ENCODE measurements at places on chromosomes 6 and 20.

DNA sequence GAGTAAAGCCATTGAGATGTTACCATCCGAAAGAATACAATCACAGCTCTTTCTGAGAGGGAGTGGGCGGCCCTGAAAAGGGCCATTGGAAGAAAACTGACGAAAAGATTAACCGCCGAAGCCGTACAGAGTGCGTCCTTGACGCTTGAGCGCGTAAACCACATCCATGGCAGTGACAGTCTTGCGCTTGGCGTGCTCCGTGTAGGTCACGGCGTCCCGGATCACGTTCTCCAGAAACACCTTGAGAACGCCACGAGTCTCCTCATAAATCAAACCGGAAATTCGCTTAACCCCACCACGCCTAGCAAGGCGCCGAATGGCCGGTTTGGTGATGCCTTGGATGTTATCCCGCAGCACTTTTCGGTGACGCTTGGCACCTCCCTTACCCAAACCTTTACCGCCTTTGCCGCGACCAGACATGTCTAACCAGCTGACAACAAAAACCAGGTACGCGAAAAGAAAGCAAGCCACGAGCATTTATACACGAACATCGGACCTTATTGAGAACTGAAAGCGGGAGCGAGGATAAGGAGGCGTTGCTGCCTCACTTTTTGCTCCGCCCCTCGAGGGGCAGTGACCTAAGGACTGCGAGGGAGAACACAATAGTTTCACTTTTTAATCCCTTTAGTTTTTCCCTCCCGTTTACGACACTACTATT is 60.3 kb upstream of the HFE start:
- DNase-seq, result peak; percentile 84

- no peak for DNase-seq
Measured at GRCh38 chr20:24838546-24839535, 110.2 kb upstream of the CST7 start.

DNA sequence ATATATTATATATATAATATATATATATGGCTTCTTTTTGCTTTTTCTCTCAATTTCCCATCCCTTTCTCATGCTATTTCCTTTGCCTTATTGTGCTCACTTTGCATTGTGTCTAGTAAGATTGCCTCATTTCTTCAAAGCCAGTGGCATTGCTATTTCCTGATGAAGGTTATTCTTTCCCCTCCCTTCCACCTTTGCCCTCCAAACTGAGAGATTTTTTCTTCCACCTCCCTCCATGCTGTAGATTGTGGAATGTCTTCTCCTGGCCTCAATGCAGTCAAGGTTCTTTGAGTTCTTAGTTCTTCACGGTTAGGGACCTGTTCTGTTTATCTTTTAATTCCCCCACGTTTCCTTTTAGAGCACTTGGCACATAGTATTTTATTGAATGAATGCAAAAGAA is 17.2 kb downstream of the SH3BGRL2 start:
- no peak for DNase-seq

DNA sequence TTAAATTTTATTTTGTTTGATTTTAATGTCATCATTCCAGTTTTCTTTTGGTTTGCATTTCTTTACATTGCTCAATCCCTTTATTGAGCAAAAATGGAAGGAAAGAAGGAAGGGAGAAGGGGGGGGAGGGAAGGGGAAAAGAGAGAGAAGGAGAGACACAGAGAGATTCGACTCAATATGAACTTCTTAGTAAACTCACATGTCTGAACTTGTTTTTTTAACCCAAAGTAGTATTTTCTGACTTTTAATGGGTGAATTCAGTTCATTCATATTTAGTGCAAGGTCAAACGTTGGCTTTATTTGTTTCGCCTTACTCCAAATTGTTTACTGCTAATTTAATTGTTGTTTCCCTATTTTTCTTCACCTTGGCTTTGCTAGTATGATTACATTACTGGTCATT is 278.6 kb downstream of the COL12A1 start:
- DNase-seq, result no peak

DNA sequence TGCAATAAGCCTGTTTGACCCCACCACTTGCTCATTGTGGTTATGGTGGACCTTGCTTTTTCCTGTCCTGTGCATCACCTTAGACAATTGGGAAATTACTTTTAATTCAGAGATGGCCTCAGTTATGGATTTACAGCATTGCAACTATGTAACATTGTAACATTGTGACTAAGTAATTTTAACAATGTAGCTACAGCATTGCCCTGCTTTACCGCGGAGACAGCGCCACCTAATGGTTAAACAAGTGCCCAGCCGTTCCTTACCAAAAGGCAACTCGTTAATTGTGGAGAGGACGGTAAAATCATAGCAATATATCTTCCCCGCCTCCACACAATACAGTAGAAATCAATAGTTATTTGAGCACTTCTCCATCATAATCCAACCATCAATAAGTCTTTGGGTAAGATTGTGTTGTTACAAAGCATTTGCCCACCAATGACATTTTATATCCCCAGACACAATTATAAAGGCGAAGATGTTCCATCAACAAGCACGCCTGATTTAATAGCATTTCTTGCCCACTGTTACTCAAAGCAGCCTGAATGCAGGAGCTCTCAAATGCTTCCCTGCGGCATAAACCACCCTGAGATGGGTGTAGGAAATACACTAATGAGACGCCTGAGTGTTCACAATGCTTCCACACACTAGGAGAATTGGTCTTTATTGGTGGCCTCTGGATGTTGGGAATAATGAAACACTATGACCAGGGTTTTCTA is 93.7 kb downstream of the PROKR2 start:
- peak; percentile 62 for DNase-seq

GRCh38 chr6:153816366-153816765 is 222.7 kb upstream of the OPRM1 start:
- no peak for DNase-seq

DNA sequence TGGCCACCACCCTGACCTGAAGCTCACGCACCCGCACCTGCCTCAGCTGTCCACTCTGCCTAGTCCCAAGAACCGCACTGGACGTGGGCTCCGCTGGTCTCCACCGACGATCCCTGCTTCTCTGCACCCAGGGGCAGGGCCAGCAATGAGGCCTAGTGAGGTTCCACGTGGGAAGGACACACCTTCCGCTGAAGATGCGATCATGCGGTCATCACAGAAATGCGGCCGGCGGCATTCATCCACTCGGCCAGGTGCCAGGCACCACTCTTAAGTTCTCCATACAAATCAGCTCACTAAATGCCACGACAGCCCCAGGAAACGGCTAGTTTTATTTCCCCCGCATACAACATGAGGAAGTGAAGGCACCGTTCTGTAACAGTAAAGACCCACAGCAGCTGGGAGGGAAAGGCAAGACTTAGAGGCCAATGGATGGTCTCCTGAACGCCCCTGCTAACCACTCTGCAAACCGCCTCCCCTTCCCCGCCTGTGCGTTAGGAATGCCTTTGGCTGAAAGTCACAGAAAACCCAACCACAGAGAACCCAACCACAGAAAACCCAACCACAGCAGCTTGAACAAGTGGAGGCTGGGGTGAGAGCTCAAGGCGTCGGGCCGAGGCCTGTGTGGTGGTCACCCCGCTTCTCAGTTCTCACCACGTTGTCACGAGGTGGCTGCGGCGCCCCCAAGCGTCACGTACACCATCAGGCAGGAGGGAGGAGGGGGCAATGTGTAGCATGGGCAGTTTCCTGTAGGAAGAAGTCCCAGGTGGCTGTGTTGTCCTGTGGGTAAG is 204.4 kb downstream of the TAF4 start:
- no peak for DNase-seq

DNA sequence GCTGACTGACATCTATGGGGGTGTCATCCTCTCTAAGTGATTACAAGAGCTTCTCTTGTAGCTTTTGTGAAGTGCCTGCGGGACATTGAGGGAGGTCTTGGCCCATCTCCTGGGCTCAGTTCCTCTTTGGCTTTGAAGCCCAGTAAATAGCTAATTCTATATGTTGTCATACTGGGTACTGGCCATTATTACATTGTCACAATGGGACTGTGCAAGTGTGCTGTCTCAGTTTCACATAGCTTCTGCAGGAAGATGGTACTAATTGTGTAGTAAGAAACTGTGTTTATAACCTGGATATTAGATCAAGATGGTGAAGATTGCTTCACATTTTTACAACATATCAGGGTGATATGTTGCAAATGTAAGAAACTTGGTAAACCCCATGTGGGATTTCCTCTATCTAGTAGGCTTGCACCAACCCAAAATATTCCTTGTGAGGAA is 19.9 kb downstream of the SPINT3 start:
- no peak for DNase-seq

GRCh38 chr6:45951321-45952167 is 64.1 kb downstream of the CLIC5 start:
- DNase-seq, result no peak

DNA sequence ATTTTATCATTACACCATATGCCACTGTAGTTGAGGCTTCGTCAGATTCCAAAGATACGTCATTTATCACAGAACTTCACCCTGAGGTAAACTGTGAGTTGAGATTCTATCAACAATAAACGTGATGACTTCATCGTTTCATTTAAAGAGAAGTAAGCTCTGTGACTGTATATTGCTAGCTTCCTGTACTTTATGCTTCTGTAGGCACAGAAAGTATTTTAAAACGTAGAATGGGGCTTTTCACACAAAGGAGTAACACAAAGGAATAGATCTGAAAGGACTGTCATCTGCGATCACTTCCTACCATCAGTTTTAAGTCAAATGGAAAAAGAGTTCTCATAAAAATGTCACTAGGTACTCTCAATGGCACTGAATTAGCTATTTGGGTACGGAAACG is 234.4 kb upstream of the MCHR2 start:
- no peak for DNase-seq

DNA sequence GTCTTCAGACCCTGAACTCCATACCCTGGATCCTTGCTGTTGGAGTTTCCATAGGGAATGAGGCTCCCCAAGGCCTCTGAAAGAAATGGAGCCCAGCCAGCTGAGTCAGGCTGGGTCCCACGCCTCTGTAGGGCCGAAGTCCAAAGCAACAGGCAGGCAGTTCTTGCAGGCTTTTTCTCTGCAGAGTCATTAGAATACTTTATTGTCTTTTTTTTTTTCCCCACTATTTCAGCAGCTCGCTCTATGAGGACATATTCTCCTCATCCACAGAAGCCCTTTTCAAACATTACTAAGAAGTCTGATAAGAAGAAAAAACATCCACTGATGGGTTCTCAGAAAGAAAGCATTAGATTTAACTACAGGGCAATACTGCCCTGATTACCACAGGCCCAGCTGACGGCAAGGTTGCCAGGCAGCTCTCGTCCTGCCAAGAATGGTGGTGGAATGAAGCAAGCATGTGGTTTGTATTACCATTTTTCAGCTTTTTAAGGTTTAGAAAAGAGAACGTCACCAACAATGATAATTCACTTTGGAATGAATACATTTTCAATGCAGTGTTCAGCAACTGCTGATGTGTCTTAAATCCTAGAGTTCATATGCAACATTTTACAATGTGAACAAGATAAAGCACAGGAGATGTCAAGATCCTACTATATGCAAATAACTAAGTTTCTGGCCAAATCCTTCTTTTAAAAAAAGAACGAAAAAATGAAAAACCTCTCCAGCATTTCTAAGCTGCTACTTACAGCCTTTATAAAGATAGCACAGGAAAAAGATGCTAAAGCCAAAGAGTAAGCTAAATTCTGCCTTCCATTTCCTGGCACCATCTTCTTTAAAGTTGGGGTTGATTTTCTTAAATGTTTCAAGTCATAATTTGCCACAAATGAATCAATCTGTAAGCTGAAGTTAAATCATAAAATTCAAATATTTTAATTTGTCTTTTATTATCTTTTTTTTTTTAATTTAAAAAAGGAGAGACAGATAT is 223.6 kb upstream of the CITED2 start:
- DNase-seq, result no peak

GRCh38 chr6:28277746-28278145 is 3.6 kb upstream of the PGBD1 start:
- DNase-seq, result no peak

DNA sequence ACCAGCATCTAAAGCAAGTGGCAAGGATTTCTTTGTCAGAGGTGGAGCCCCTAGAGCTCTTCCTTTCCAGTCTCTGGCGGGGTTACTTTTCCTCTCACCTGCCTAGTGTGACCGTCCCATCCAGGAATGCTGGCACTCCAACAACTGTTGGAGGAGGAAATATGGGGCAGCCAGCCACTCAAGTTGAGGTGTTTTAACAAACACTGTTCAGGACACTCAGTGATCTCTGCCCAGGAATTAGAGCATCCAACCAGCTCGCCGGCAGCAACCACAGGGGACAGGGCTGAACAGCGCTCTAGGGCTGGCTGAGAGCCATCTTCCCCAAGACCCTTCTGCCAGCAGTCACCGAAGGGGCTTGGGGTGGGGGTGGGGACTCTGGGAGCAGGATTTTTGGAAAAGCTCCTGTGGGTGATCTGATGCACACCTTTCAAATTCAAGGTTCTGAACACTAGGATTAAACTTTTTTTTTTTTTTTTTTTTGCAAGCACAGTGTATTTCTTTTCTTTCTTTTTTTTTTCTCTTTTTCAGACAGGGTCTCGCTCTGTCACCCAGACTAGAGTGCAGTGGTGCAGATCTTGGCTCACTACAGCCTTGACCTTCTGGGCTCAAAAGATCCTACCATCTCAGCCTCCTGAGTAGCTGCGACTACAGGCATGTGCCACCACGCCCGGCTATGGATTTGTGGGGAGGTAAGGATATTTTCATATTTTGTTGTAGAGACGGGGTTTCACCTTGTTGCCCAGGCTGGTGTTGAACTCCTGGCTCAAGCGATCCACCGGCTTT is 28.4 kb upstream of the KCNK16 start:
- DNase-seq, result no peak

DNA sequence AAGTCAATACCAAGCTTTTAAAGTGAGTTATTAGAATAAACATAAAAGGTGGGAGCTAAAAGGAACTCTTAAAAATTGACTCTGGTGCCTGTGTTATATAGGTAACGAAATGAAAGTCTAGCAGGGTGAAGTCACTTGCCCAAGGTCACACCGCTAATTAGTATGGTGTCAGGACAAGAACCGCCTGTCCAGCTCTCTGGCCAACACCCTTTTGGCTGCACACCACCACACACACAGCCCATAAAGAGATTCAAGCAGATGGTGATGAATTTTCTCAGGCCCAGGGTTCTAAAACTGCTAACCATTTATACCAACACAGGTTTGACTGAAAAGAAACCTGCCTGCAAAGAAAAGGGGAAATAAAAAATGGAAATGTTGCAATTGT is 20.2 kb downstream of the GFOD1 start:
- no peak for DNase-seq

- DNase-seq, result no peak
Measured at GRCh38 chr6:161439093-161439492, 165.2 kb upstream of the AGPAT4 start.

DNA sequence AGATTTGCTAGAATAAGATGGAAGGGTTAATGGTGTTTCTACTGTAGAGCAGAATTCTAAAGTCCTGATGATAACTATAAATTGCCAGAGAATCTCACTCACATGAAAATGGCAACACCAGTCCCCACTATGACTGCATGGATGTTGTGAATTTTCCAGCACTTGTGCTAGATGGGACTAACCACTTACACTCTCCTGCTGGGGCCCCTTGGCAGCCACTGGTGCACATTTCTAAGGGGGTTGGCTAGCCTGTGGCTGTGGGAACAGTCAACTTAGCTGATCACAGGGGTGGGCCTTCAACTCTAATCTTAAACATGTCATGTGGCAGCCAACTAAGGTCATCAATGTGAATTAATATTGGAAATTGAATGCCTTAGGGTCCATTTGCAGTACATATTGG is 271.2 kb downstream of the PHACTR1 start:
- no peak for DNase-seq

Data from activated CD4-positive, CD25-positive, alpha-beta regulatory T cell treated with anti-CD3 and anti-CD28 coated beads, Interleukin-2, amount 50 U/mL, for 72 hours (primary cell).